Naive B cell (primary cell): ENCODE measurements at places on chromosomes 6 and 20. TPM values are rescaled to one million over a fixed set of nuclear protein-coding genes. Genes with fewer than 3 reads are reported as not detected.

GRCh38 chr6:121441477-121441876 lies 6.0 kb downstream of the GJA1 start:
- peaks cover 10% of the 10 kb centered on the region for H3K4me1 ChIP-seq
- no peak overlapping the region for H3K4me3 ChIP-seq
- no peak overlapping the region for H3K27ac ChIP-seq
- no peaks in the 10 kb centered on the region for H3K36me3 ChIP-seq

BTN1A1 gene
- not detected for polyA plus RNA-seq

GRCh38 chr6:153677522-153677921 lies 361.5 kb upstream of the OPRM1 start:
- no peaks in the 10 kb centered on the region for H3K4me1 ChIP-seq
- H3K36me3 ChIP-seq = no peaks in the 10 kb centered on the region
- DNase-seq = no peak
- no peaks in the 10 kb centered on the region for H3K27me3 ChIP-seq
- no peak overlapping the region for H3K4me3 ChIP-seq
- H3K27ac ChIP-seq = no peak overlapping the region

PACRG gene
- not detected for polyA plus RNA-seq

- no peaks in the 10 kb centered on the region for H3K27me3 ChIP-seq
- H3K27ac ChIP-seq = peak overlapping the region; percentile 99
- peak; percentile 92 for DNase-seq
- H3K4me3 ChIP-seq = peak overlapping the region; percentile 90
These were observed 5.4 kb downstream of the SYS1 start for GRCh38 chr20:45368221-45368980.

GRCh38 chr6:52227495-52227894 lies 16.8 kb downstream of the IL17F start:
- H3K27me3 ChIP-seq = peaks cover 13% of the 10 kb centered on the region
- H3K4me1 ChIP-seq = no peaks in the 10 kb centered on the region
- no peak overlapping the region for H3K27ac ChIP-seq

- no peak for DNase-seq
- no peak overlapping the region for H3K4me3 ChIP-seq
- H3K36me3 ChIP-seq = no peaks in the 10 kb centered on the region
- no peak overlapping the region for H3K27ac ChIP-seq
- no peaks in the 10 kb centered on the region for H3K4me1 ChIP-seq
- H3K27me3 ChIP-seq = no peaks in the 10 kb centered on the region
These were observed 9.4 kb upstream of the COMMD7 start for GRCh38 chr20:32752458-32753250.

- H3K27me3 ChIP-seq = no peaks in the 10 kb centered on the region
- H3K4me3 ChIP-seq = no peak overlapping the region
- no peaks in the 10 kb centered on the region for H3K36me3 ChIP-seq
- H3K27ac ChIP-seq = no peak overlapping the region
- no peaks in the 10 kb centered on the region for H3K4me1 ChIP-seq
These were observed 31.7 kb downstream of the AGPAT4 start for GRCh38 chr6:161242113-161242512.

DNA sequence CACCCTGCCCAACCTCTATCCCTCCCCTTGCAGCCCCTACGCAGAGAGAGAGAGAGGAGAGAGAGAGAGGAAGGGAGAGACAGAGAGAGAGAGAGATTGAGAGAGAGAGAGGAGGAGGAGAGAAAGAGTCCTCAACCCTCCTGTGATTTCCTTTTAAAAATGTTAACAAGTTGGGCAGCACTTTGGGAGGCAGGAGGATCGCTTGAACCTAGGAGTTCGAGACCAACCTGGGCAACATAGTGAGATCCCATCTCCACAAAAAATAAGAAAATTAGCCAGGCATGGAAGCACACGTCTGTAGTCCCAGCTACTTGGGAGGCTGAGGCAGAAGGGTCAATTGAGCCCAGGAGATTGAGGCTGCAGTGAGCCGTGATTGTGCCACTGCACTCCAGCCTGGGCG lies 30.1 kb downstream of the CPNE5 start:
- no peaks in the 10 kb centered on the region for H3K36me3 ChIP-seq
- H3K27me3 ChIP-seq = peaks cover 41% of the 10 kb centered on the region
- no peak for DNase-seq
- no peak overlapping the region for H3K4me3 ChIP-seq

GRCh38 chr6:52984247-52984646 lies 10.8 kb downstream of the GSTA4 start:
- peak overlapping the region; percentile 44 for H3K4me3 ChIP-seq
- peak overlapping the region; percentile 88 for H3K27ac ChIP-seq

- H3K36me3 ChIP-seq = no peaks in the 10 kb centered on the region
- DNase-seq = no peak
- no peaks in the 10 kb centered on the region for H3K27me3 ChIP-seq
- H3K27ac ChIP-seq = no peak overlapping the region
- no peaks in the 10 kb centered on the region for H3K4me1 ChIP-seq
These were observed 568.4 kb downstream of the NKAIN2 start for GRCh38 chr6:124371974-124372475.

GRCh38 chr20:50041246-50041873 lies 58.6 kb downstream of the SNAI1 start:
- no peaks in the 10 kb centered on the region for H3K36me3 ChIP-seq
- peak; percentile 70 for DNase-seq
- H3K27me3 ChIP-seq = no peaks in the 10 kb centered on the region
- peak overlapping the region; percentile 99 for H3K27ac ChIP-seq
- peak overlapping the region; percentile 87 for H3K4me3 ChIP-seq

TFAP2C gene
- polyA plus RNA-seq = not detected

DNA sequence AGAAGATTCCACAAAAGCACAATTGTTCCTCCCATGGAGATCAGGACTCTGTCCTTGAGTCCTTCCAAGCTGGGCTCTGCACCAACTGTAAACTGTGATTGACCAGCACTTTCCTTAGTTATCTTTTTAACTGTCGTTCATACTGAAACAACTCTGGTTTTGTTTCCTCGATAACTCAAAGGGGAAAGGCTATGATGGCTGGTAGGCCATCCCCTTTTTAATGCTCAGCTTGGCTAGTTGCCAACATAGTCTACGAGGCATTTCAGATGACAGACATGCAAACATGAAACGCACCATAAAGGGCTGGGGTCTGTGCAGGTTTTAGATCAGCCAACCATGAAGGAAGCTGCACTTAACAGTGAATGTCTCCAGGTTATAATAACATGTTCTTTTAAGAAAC lies 497.1 kb upstream of the ARID1B start:
- no peaks in the 10 kb centered on the region for H3K27me3 ChIP-seq
- peak overlapping the region; percentile 79 for H3K4me3 ChIP-seq
- peaks cover 45% of the 10 kb centered on the region for H3K4me1 ChIP-seq
- H3K27ac ChIP-seq = peak overlapping the region; percentile 97
- H3K36me3 ChIP-seq = peaks cover 5% of the 10 kb centered on the region
- DNase-seq = peak; percentile 68

DNA sequence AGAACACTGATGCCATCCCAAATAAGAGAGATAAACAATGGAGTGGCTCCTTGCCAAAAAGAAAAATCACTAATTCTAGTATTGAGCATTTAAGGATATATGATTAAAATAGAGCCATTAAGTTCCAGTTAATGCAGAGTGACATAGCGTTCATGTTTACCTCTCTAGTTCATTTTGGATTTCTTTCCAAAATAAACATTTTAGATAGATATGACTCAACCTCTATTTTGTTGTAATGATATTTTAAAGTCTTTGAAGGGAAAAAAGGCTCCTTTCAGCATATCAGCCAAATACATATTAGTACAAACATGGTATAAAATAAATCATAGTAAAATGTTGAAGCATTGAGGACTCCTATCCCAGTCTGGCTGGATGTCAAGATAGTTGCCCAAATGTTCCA lies 33.4 kb downstream of the RWDD2A start:
- no peak for DNase-seq
- H3K27ac ChIP-seq = no peak overlapping the region
- no peak overlapping the region for H3K4me3 ChIP-seq
- no peaks in the 10 kb centered on the region for H3K36me3 ChIP-seq

RBM24 gene
- not detected for polyA plus RNA-seq

- no peak overlapping the region for H3K4me3 ChIP-seq
- no peaks in the 10 kb centered on the region for H3K27me3 ChIP-seq
- H3K36me3 ChIP-seq = no peaks in the 10 kb centered on the region
These were observed 65.5 kb downstream of the ARID1B start for GRCh38 chr6:156842598-156843250.

TMEM170B gene
- polyA plus RNA-seq = 0.37 TPM

DNA sequence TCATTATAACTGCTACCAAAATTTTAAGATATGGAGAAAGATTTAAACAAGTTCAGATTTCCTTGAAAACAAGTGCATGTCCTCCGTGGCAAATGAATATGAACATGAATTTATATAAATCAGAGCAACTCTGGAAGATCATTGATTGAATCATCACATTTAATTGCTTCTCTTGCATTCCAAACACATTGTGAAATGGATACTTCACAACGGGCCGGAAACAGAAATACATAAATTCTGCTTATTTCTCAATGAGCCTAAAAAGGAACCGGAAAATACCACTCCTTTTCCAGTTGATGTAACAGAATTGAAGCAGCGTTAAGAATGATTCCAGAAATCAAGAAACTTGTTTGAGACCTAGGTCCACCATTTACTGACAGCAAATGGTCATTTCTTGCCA lies 134.6 kb upstream of the BTN3A2 start:
- peaks cover 9% of the 10 kb centered on the region for H3K4me1 ChIP-seq
- no peak overlapping the region for H3K27ac ChIP-seq
- H3K27me3 ChIP-seq = no peaks in the 10 kb centered on the region
- DNase-seq = no peak
- no peaks in the 10 kb centered on the region for H3K36me3 ChIP-seq
- H3K4me3 ChIP-seq = peak overlapping the region; percentile 17

DNA sequence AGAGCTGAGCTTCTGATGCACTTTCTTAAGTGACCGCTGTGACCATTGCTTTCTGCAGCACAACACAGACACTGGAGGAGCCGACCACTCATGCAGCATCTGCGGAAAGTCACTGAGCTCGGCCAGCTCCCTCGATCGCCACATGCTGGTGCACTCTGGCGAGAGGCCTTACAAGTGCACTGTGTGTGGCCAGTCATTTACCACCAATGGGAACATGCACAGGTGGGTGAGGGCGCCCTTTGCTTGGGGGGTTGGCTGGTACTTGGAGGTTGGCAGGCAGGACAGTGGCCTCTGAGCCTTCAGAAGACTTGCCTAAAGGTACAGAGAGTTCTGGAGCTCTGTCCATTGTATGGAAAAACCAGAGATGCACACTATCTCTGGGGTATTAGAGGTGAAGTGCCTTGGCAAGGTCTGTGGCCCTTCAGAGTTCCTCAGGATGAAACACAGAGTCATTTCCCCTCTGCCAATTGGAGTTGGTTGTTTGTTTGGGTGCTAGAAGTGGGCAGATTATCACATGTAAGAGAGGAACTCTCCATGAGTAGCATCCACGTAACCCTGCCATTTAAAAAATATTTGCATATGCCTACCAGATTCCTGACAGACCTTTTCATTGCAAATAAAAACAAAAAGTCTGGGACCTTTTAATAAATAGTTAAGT lies 81.5 kb downstream of the RREB1 start:
- no peak for DNase-seq
- no peaks in the 10 kb centered on the region for H3K27me3 ChIP-seq
- H3K4me3 ChIP-seq = peak overlapping the region; percentile 7
- H3K27ac ChIP-seq = no peak overlapping the region
- peaks cover 23% of the 10 kb centered on the region for H3K4me1 ChIP-seq

GRCh38 chr6:4889701-4890100 lies 113.5 kb downstream of the CDYL start:
- peaks cover 47% of the 10 kb centered on the region for H3K4me1 ChIP-seq
- no peaks in the 10 kb centered on the region for H3K27me3 ChIP-seq
- peak overlapping the region; percentile 62 for H3K27ac ChIP-seq
- peak overlapping the region; percentile 48 for H3K4me3 ChIP-seq
- peaks cover 17% of the 10 kb centered on the region for H3K36me3 ChIP-seq

- no peak for DNase-seq
- H3K4me3 ChIP-seq = peak overlapping the region; percentile 99
- H3K27me3 ChIP-seq = no peaks in the 10 kb centered on the region
- H3K4me1 ChIP-seq = peaks cover 80% of the 10 kb centered on the region
- peak overlapping the region; percentile 100 for H3K27ac ChIP-seq
These were observed 1.3 kb downstream of the TAP1 start for GRCh38 chr6:32852018-32852843.

GRCh38 chr6:67683960-67684359 lies 951.1 kb upstream of the ADGRB3 start:
- no peaks in the 10 kb centered on the region for H3K27me3 ChIP-seq
- no peaks in the 10 kb centered on the region for H3K4me1 ChIP-seq
- DNase-seq = no peak

TUBB2B gene
- polyA plus RNA-seq = 0.83 TPM

ADGB gene
- polyA plus RNA-seq = not detected

TGM3 gene
- not detected for polyA plus RNA-seq

TFAP2A gene
- not detected for polyA plus RNA-seq

BEND6 gene
- not detected for polyA plus RNA-seq

TNXB gene
- polyA plus RNA-seq = not detected

USP49 gene
- polyA plus RNA-seq = 0.62 TPM

SH3BGRL2 gene
- 0.61 TPM for polyA plus RNA-seq

AVP gene
- polyA plus RNA-seq = not detected

GRCh38 chr6:84356907-84357306 lies 129.5 kb upstream of the CEP162 start:
- DNase-seq = no peak
- H3K27ac ChIP-seq = no peak overlapping the region
- no peak overlapping the region for H3K4me3 ChIP-seq
- no peaks in the 10 kb centered on the region for H3K36me3 ChIP-seq

DNA sequence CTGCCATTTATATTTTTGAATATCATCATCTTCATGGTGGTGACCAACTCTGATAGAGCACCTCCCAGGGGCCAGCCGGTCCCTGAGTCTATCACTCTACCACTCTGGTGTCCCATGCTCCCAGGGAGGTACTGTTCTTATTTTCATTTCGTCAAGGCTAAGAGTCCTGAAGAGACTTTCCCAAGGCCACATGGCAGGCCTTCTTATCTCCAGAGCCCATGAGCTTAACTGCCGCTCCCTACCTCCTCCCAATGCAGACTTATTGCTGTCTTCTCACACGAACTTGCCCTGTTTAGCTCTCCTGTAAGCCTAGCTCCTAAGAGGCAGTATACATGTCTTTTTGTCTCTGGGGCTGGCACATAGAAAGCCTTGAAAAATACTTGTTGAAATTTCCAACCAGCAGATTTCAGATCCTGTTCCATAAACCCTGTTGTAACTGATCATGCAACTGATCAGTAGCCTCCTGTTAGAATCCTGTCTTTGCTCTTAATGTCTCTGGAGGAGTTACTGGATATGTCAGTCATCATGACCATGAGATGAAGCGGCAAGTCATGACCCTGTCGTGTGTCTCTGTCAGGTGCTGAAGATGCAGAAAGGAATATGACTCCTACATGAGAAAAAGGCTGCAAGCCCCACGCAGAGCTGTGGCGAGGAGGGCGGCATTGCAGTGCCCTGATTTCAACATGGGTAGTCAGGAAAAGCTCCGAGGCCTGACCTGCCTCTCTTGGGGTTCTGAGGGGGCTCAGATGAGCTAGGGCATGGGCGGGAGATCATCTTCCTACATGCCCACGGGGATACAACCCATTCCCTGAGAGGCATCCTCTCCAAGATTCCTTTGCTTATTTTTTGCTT lies 60.0 kb downstream of the TTI1 start:
- H3K27ac ChIP-seq = no peak overlapping the region
- DNase-seq = no peak
- peaks cover 26% of the 10 kb centered on the region for H3K36me3 ChIP-seq
